ENCODE measurements at places on chromosomes 3 and 15.

DNA sequence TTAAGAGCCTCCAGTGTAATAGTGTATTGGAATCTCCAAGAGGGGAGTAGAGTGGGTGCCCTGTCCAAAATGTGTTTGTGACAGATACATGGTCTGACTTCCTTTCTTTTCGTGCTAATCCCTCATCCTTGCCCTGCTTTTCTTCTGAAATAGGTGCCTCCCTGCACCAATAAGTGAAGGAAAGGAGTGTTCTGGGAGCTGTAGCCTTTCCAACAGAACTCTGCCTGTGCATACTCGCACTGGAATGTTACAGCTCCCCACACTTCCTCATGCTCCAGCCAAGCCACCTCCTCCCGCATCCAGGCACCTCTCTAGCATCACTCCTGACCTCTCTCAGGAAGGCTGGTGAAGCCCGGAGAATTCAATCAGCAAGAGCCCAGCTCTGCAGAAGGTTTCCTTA lies 478.0 kb downstream of the GABRG3 start:
- DNase-seq = peak; percentile 17

DNA sequence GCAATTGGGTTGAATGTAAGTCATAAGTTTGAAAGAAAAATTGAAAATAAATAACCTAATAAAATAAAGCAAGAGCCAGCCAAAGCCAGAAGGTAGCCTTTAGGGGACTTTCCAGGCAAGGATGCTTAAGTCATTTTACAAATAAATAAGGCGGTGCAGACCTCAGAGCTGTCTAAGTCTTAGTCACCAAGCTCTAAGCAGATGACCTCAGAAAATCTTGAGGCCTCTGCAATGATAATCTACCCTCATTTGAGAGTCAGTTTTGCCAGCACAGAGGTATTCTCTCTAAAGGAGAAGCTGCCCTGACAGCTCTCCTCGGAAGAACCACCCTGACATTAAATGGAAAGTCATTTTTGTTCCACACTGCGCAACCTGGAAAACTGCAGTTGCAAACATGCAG lies 113.9 kb downstream of the OXNAD1 start:
- peak; percentile 25 for DNase-seq

- DNase-seq = no peak
These were observed 91.6 kb upstream of the CBLB start for GRCh38 chr3:105960381-105960780.

DNA sequence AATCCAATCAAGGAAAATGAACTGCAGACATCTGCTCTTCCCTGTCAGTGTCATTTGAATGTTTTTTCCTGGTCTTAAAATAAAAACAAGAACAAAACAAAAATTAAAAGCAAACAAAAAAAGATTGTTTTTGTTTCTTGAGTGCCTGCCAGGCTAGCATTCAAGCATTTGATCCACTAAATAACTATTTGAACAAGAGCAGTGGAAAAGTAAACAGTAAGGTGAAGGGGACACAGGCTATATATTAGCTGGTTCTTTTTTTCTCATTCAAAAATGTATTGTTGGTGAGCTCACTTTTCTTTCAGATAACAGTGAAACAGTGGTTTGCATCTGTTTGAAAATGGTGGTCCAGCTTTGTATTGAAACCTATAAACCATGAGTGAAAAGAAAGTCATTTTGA lies 586.9 kb upstream of the SGO1 start:
- DNase-seq = no peak

- peak; percentile 21 for DNase-seq
These were observed 434.8 kb upstream of the DPH6 start for GRCh38 chr15:35980719-35981118.

- DNase-seq = no peak
These were observed 28.0 kb downstream of the GLDN start for GRCh38 chr15:51369451-51369761.

GRCh38 chr15:62877276-62877857 lies 165.2 kb upstream of the TPM1 start:
- DNase-seq = no peak

GRCh38 chr3:168044049-168044448 lies 51.7 kb downstream of the GOLIM4 start:
- DNase-seq = no peak

DNA sequence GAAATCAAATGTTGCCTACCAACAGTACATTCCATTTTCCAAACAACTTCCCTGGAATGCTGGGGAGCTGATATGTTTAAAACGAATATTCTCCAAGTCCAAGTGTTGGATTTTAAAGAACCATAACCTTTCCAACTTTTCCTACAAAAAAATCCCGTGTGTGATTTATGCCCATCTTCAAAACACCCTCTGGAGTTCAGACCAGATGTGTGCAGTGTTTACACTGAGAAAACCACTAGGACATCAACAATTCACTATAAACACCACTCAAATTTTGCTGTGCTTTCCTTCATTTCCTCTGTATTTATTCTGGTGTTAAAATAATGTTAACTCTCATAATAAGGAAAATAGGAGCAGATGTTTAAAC lies 2.4 kb downstream of the VGLL4 start:
- DNase-seq = peak; percentile 74

DNA sequence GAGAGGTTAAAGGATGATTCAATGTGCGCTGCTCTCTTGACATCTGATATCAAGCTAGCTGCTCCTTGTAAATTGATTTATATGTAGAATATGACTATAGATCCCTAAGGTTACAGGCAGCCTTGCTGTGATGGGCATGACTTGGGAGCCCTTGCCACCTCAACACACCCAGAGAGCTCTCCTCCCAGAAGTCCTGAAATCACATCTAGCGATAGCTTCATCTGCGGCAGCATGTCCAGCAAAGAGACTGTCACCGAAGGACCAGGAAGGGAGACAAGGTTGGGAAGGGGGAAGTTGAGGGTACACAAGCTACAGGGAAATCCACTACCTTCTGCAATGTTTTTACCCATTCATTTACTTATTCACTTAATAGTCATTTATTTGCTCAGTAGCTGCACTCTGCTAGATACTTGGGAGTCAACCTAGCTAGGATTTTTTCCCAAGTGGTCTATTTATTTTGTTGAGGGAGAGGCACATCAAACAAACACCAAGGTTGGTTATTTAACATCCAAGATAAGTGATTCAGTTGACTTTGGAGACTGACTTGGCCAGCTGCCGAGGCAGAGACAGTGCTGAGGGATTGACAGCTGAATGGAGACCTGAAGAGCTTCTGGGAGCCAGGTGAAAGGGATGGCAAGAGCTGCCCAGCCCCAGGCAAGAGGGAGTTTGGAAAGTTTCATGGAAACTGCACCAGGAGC lies 205.8 kb upstream of the IL12A start:
- no peak for DNase-seq

DNA sequence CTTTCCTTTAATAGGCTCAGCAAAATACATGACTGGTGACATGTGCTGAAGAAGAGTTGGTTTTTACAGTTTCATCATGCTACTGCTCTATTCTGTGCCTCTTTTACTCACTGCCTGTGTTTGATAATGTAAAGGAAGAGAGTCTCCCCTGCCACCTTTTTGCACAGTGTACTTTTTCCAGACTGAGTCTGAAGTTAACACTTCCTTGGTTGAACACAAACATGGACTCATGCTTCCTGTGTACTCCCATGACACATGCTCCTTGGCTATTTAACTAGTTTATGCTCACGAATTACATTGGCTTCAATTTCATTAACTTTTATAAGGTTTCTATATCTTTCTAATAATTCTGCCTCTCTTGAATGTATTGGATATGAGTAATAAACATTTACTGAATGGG lies 396.1 kb downstream of the VGLL3 start:
- DNase-seq = no peak

GRCh38 chr3:76582632-76583378 lies 457.1 kb upstream of the ROBO2 start:
- DNase-seq = no peak

DNA sequence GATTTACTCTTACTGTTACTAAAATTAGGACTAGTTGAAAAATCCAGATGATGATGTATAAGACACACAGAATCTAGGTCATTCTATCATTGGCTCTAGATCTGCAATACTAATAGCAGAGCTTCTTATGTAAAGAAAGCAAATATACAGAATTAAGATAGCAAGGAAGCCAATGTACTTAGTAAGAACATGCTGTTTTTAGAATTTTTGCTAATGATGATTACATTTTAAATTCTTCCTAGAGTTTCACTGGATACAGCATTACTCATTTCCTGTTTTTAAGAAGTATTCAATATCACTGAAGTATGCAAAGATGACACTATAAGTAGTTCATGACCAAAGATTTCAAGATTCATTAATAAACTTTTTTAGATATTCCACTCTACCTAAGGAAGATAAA lies 60.7 kb downstream of the CFAP20DC start:
- peak; percentile 31 for DNase-seq

- DNase-seq = no peak
These were observed 29.5 kb upstream of the ETV5 start for GRCh38 chr3:186138272-186138981.

- peak; percentile 9 for DNase-seq
These were observed 210.3 kb upstream of the CNTN6 start for GRCh38 chr3:882533-882932.

DNA sequence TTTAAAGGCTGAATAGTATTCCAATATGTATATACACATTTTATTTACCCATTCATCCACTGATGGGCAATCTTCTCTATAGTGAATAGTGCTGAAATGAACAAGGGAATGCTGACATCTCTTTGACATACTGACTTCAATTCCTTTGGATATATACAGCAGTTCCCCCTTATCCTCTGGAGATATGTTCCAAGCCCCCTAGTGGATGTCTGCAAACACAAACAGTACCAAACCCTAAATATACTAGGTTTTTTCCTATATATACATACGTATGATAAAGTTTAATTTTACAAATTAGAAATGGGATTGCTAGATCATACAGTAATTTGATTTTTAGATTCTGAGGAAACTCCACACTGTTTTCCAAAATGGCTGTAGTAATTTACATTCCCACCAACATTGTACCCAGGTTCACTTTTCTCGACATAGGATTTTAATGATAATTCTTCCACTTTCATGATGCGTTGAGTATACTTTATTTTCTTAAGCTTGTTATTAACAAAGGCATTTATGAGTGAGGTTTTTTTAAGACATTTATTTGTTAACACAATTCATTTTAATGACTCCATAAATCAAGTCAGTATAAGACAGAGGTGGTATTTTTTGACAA lies 38.2 kb downstream of the VPS13C start:
- DNase-seq = no peak

DNA sequence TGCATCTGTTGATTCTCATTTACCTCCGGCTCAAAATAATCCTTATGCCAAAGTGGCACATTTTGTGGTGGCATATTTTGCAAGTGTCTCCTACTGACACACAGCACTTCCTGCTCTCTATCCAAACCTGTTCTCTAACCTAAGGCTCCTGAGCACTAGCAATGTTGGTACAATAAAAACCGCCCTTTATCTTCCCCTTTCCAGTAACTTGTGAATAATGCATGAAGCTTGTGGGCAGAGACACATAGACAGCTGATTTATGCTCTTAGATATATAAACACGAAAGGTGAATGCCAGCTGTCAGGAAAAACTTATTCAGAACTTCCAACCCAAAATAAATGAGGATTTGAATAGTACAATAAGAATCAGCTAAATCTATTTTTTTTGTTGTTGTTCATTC lies 34.6 kb upstream of the ARPIN start:
- DNase-seq = no peak

- no peak for DNase-seq
These were observed 687.4 kb upstream of the CFAP20DC start for GRCh38 chr3:59737241-59737640.
